ENCODE measurements at places on chromosomes 2 and 18. TPM values are rescaled to one million over a fixed set of nuclear protein-coding genes. Genes with fewer than 3 reads are reported as not detected.

SLC4A5 gene
- 3.4 TPM for polyA plus RNA-seq

DNA sequence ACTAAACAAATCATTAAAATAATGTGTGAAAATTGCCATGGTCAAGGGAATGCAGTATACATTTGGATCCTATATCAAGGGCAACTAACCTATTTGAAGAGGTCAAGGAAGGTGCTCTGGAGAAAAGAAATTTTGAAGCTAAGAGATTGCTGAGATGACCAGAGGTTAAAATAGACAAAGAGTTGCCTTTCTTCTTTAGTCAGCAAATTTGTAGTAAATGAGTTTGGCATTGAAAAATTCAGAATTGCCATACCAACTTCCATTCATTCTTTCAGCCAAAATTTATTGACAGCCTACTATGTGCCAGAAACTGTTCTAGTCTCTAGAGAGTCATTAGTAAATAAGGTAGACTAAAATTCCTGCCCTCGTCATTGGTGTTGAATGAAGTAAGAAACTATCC is 396.2 kb downstream of the BCL11A start:
- no peak for DNase-seq

GRCh38 chr18:36012891-36013290 is 40.4 kb downstream of the RMP24 start:
- no peak for DNase-seq

NYAP2 gene
- polyA plus RNA-seq, result not detected

- DNase-seq, result no peak
These were observed 34.9 kb downstream of the FEZ2 start for GRCh38 chr2:36562973-36563532.

DNA sequence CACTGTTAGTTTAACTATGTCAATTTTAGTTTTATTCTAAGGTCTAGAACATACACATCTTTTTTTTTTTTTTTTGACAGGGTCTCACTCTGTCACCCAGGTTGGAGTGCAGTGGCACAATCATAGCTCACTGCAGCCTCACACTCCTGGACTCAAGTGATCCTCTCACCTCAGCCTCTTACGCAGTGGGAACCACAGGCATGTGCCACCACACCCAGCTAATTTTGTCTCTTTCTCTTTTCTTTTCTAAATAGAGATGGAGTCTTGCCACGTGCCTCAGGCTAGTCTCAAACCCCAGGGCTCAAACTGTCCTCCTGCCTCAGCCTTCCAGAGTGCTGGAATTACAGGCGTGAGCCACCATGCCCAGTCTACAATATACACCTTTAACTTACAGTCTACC is 69.5 kb upstream of the CHRNA1 start:
- DNase-seq, result no peak

DNA sequence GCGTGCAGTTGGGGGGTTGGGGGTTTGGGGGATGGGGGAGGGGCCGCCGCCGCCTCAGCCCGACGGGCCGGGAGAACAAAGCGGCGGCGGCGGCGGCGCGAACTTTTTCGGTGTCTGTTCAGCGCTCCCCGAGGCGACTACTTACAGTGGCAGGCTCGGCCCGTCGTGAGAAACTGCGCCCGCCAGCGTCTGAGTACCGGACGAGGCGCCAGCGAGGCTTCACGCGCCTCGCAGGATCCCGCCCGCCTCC is 172 bp downstream of the PRKD3 start:
- no peak for DNase-seq

- DNase-seq, result no peak
These were observed 53.1 kb downstream of the VIL1 start for GRCh38 chr2:218471982-218472381.

- DNase-seq, result no peak
These were observed 162.5 kb upstream of the TMEFF2 start for GRCh38 chr2:192357217-192357616.
